SW 1271 (cell line): ENCODE measurements at places on chromosomes 5 and 9.

- DNase-seq: no peak
Observed at GRCh38 chr5:11491404-11492075, 412.7 kb downstream of the CTNND2 start.

GRCh38 chr5:116418016-116418415, 156.6 kb downstream of the SEMA6A start:
- no peak for DNase-seq

GRCh38 chr5:32933692-32934091, 222.6 kb downstream of the NPR3 start:
- DNase-seq: no peak

DNA sequence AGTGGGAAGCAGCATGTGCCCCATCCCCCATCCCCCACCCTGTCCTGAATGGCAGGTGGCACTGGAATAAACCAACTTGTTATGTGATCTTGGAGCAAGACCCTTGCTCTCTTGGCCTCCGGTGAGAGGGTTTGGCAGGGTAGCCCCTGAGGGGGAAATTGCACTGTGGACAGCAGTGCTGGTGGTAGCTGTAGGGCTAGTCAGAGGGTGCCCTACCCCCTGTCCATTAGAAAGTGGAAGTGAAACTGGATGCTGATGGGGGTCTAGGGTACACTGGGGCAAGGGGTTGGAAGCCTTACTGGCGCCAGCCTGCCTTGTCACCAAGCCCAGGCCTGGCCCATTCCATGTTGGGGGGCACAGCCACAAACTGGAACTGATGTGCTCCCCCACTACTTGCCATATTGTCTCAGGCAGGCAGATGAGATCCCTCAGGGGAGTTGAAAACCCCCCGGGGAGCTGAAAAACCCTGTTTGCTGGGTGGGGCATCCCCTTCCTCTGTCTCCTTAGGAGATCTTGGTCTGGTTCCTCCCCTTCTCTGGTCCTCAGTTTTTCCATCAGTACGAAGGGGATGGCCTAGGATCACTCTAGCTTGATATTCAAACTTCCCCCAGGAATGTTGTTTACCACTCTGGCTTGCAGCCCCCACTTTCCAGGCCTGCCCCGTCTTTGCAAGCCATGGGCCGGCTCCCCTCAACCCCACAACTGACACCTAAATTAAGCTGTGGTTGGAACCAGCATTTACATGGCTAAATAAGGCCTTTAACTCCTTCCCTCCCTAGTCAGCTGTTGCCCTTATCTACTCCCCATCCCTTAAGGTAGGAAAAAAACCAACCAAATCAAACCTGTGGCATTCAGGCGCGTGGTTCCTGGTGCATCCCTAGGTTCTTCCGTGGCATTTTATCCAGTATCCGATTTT, 14.4 kb upstream of the SYNPO start:
- no peak for DNase-seq

DNA sequence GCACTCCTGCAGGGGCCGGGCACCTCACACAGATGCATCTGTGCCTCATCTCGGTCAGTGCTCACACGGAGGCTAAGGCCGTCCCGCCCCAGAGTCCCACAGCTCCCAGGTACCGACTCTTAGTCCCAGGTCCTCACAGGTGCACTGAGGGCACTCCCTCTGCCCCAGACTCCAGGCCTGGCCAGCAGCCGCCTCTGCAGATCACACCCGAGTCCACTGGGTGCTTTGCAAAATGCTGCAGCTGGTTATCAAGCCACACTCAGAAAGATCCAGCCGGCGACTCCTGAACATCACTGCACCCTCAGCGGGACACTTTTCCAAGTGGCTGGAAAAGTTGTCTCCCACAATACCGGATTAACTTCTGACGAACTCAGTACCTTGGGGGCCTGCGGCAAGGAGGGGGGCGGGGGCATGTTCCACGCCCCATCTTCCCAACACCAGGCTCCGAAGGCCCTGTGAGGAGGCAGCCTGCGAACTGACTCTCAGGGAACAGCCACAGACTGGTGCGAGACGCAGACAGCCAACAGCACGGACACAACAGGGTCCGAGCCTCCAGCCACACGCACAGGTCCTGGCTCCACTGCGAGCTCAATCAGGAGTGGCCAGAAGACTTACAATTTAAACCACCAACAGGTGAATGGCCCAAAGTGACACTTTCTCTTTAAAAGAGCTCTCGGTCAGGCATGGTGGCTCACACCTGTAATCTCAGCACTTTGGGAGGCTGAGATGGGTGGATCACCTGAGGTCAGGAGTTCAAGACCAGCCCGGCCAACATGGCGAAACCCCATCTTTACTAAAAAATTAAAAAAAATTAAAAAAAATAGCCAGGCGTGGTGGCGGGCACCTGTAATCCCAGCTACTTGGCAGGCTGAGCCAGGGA, 4.0 kb downstream of the BRD3 start:
- no peak for DNase-seq

- DNase-seq: no peak
Observed at GRCh38 chr5:171573451-171574225, 154.2 kb downstream of the FGF18 start.

GRCh38 chr5:6750951-6751685, 37.9 kb downstream of the TENT4A start:
- no peak for DNase-seq

GRCh38 chr5:180990882-180991242, 2.2 kb downstream of the BTNL3 start:
- no peak for DNase-seq

GRCh38 chr9:122213102-122213588, 15.6 kb downstream of the LHX6 start:
- DNase-seq: no peak

GRCh38 chr9:106228861-106229260, 534.5 kb downstream of the TMEM38B start:
- DNase-seq: no peak

DNA sequence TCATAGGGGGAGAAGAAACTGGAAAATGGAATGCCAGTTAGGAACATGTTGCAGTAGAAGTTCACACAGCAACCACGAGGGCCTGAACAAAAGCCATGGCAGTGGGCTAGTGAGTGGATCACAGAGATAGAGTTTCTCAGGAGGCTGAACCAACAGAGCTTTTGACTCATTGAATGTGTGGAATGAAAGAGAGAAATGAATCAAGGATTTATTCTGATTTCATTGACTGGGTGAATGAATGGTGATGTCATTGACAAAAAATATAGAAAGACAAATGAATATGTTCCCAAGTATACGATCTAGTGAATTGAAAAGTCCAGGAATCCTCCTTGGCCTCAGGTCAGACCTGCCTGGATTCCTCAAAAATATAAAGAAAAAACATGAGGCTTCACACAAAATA, 99.2 kb downstream of the ZNF462 start:
- no peak for DNase-seq

GRCh38 chr5:10297646-10298204, 10.0 kb downstream of the CMBL start:
- DNase-seq: no peak

DNA sequence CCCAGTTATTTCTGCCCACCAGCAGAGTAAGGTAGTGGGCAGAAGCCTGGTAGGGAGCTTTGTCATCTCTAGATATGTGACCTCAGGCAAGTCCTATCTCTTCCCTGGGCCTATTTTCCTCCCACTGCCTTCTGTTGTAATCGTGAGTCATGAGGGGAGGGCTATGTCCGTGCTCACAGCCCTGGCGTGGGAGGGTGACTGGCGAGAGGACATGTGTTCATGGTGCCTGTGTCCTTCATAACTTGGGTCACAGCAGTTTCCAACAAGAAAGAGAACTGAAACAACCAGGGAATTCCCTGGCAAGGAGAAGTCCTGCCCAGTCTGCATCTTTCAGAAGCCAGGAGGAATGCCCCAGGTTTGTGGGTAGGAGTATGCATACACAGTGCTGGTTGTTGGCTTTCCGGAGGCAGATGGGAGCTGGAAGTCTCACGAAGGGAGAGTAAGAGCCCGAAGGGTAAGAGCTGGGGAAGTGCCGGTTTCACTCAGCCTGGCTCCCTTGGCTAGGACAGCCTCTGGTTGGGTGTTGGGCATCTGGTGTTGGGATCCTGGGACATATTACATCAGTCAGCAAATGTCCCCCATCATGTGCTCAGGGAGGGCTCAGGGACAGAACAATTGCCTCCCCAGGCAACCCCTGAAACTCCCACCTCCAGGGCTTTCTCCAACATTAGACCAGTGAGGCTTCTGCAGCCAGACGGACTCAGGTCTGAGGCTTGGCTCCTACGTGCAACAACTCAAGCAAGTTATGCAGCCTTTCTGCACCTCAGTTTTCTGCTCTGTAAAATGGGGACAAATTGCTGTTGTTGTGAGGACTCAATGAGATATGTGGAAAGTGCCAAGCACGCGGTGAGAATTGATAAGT, 4.3 kb upstream of the TIFAB start:
- no peak for DNase-seq

DNA sequence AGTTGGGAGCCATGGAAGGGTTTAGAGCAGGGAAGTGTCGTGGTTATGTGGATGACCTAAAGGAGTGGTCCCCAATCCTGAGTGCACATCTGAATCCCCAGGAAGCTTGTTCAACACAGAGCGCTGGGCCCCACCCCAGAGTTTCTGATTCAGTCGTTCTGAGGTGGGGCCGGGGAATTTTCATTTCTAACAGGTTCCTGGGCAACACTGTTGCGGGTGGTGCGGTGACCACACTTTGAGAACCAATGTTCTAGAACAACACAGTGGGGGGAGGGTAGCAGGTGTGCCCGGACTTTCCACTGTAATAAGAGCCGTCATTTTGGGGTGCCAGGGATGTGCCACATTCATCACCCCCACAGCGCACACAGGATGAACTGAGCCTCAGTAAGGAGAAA, 39.3 kb downstream of the DUSP1 start:
- no peak for DNase-seq

- DNase-seq: no peak
Observed at GRCh38 chr5:149528281-149529060, 22.8 kb downstream of the CSNK1A1 start.

DNA sequence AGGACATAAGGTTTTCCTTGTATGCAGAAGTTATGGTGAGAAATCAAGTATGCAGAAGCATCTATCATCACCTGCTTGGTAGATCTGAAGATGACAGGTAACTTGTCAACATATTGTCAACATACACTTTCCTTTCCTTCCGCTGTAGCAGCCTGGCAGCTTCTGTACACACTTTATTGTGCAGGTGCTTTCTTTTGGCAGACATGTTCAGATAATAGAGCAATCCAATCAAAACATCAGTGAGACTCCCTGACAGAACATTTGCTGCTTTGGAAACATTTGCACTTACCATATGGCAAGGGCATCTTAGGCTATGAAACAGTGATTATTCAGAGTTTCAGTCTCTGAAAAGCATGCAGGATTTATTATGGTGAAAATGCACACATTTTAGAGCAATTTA, 161.1 kb upstream of the CDH12 start:
- DNase-seq: no peak

DNA sequence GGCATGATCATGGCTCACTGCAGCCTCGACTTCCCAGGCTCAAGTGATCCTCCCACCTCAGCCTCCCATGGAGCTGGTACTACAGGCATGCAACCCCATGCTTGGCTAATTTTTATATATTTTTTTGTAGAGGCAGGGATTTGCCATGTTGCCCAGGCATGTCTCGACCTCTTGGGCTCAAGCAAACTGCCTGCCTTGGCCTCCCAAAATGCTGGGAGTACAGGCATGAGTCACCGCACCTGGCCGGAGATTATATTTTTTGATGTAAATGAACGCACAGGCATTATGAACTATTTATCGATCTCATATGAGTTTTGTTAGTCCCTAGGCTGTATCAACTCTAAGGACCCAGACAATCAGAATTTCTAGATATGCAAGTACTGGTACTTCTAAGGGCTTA, 25.5 kb upstream of the CEP120 start:
- DNase-seq: no peak

DNA sequence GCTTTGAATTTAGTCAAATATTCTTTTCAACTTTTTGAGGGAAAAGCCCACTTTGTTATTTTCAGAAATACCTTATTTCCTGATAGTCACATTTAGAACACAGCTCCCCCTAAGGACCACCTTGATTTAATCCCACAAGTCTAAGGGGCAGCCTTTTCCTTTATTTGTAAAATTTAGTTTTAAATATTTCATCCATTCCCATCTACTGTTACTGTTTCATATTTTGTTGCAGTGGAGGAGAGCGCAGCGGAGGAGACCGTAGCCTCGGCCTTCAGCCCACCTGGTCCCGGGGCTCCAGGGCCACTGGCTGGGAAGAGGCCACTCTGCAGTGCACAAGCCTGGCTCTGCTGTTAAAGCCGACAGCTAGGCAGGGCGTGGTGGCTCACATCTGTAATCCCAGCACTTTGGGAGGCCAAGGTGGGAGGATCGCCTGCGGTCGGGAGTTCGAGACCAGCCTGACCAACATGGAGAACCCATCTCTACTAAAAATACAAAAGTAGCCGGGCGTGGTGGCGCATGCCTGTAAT, 19.6 kb downstream of the LPCAT1 start:
- DNase-seq: no peak

DNA sequence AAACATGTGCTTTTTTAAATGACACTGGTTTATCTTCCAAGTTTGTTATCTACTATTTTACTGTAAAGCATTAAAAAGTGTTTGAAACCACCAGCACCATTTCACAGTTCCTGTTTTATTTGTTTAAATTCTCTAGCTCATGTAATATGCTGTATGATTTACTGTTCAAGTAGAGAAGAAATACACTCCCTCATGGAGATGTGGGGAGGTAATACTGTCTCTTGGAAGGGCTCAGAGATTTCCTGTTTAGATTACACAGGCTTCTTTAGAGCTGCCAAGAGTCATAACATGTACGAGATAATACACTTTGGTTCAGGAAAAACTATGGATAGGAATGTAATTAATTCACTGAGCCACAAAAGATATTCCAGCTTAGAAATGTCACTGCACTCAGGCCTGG, 135.0 kb upstream of the CCDC152 start:
- DNase-seq: no peak

- DNase-seq: no peak
Observed at GRCh38 chr9:5783982-5784381, 48.9 kb downstream of the ERMP1 start.

GRCh38 chr5:3278643-3279042, 317.0 kb upstream of the IRX1 start:
- DNase-seq: no peak

DNA sequence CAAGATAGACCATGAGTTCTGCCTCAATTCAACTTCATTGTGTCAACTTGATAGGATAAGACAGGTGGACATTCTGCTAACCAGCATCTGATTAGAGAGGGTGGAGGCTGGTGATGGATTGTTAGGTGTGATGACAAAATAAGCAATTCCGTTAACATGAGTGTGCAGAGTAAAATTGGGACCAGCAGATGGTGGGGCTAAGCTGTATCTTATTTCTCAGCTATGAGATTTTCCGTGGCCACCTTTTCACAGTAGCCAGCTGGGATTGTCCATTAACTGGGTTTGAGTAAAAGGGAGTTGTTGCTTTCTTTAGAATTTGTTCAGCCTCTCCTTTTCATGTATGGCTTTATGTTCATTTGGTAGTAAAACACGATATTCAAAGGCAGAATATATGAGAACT, 28.8 kb upstream of the TAL2 start:
- no peak for DNase-seq

DNA sequence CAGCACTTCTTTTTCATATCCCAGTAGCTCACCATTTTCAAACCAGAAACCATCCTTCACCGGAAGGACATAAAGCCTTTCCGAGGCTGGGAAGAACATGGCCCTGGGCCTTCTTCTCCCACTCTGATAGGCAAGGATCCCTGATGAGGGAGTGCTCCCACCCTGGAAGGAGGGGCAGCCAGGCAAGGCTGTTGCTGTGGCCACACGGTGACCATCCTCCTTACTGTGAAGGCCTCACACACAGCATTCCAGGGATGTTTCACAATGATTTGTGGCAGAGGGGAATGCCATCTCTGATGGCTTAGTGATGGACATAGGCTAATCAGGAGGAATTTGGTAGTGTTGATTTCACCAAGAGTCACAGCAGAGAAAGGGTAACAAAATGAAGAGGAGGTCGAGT, 130.7 kb downstream of the ADAMTS12 start:
- DNase-seq: no peak

GRCh38 chr5:142820447-142820846, 50.3 kb downstream of the ARHGAP26 start:
- no peak for DNase-seq
